ENCODE measurements at places on chromosomes 6 and 20.

DNA sequence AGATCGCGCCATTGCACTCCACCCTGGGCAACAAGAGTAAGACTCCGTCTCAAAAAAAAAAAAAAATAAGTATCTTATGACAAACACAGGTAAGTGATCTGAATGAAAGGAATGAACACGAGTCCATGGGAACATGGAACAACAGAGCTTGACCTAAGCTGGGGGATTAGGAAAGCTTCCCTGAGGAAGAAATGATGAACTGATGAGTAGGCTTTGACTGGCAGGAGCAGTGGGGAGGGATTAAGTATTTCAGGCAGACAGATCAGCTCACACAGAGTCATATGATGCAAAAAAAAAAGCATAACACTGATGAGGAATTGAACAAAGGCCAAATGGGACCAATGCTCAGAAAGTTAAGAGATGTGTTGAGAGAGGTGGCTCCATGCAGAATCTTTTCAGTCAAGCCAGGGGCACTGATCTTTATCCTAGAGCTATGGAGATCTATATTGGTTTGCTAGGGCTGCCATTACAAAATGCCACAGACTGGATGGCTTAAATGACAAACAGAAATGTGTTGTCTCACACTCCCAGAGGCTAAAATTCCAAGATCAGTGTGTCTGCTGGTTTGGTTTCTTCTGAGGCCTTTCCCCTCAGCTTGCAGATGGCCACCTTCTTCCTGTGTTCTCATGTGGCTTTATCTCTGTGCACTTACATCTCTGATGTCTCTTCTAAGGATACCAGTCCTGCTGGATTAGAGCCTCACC is 85.6 kb downstream of the ANKRD6 start:
- no peaks in the 10 kb centered on the region for H3K27me3 ChIP-seq
- H3K4me1 ChIP-seq: peaks cover 16% of the 10 kb centered on the region
- no peak for DNase-seq
- no peak overlapping the region for H3K4me3 ChIP-seq
- no peaks in the 10 kb centered on the region for H3K36me3 ChIP-seq

DNA sequence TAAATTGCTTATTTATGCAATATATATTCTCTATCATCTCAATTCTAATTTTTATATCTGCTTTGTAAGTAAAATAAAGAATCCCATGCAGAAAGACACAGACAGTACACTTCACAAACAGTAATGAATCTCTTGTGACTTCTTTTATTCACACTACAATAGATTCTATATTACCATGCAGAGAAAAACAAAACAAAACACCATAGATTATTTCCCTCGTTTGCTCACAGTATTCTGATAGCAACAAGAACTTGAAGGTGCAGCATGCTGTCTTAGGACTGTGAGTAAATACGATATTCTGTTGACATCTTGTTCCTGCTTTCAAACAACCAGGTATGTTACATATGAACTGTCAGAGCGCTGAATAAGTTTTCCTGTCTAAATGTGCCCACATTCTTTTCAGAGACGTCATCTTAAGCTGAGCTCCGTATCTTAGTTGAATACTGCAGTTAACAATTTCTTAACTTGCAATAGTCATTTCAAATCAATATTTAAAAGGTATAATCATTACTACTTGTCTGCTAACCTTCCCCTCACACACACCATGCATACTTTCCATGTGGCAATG is 140.1 kb downstream of the BTBD9 start:
- H3K36me3 ChIP-seq: no peaks in the 10 kb centered on the region
- H3K4me3 ChIP-seq: no peak overlapping the region
- no peaks in the 10 kb centered on the region for H3K27me3 ChIP-seq
- no peak overlapping the region for H3K27ac ChIP-seq
- H3K4me1 ChIP-seq: no peaks in the 10 kb centered on the region

- no peak overlapping the region for H3K27ac ChIP-seq
- H3K4me1 ChIP-seq: peaks cover 7% of the 10 kb centered on the region
- DNase-seq: no peak
- peak overlapping the region; percentile 72 for H3K4me3 ChIP-seq
Observed at GRCh38 chr6:37566111-37566949, 66.6 kb upstream of the CCDC167 start.

DNA sequence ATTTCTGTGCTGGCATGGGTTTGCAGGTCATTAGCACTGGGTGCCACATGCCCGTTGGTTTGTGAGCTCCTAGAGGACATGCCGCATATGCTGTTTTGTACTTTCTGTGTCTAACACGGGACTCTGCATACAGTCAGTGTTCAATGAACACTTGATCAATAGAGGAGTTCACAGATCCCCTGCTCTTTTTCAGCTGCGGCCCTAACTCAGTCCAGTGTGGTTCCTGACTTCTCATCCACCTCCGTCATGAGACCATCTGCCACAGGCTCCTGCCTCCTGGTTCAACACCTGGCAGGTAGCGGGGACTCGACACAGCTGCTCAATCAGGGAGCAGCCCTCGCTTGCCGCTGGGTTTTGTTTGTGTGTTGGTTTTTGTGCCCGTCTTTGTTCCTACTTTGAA is 13.8 kb upstream of the BMP7 start:
- H3K4me1 ChIP-seq: no peaks in the 10 kb centered on the region
- DNase-seq: no peak
- no peaks in the 10 kb centered on the region for H3K27me3 ChIP-seq
- no peak overlapping the region for H3K27ac ChIP-seq

DNA sequence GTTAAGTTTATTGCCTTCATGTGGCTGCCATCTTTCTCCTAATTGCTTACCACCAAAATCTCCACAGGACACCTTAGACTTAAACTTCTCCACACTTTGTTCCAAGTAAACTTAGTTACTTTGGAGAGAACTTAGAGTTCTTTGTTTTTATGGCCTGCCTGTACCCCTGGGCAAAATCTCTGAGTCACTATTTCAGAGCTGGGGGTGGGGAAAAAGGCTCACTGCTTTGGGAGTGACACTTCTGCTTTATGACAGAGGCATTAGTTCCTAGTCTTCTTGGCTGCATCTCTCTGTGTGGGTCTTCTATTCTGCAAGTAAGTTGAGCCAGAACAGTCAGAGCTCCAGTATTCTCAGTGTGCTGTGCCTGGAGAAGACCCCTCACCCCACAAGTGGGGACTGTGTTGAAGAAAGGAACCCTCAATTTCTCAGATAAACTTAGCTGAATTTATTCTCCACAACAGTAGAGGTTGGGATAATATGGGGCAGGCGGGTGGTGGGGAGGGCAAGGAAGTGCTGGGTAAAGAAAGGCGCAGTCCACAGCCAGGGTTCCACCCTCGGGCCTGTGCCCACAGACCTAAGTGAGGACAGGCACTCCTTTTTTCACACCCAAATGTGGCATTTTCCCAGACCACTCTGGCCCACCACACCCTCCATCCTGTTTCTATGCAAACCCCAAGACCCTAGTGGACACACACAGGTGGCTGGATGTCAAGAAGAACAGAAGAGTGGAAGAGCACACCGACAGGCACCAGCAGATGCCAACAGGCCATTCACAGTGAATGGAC is 636.6 kb upstream of the MAN1A1 start:
- DNase-seq: no peak
- H3K27me3 ChIP-seq: no peaks in the 10 kb centered on the region
- H3K27ac ChIP-seq: no peak overlapping the region
- H3K4me1 ChIP-seq: no peaks in the 10 kb centered on the region
- H3K36me3 ChIP-seq: no peaks in the 10 kb centered on the region

DNA sequence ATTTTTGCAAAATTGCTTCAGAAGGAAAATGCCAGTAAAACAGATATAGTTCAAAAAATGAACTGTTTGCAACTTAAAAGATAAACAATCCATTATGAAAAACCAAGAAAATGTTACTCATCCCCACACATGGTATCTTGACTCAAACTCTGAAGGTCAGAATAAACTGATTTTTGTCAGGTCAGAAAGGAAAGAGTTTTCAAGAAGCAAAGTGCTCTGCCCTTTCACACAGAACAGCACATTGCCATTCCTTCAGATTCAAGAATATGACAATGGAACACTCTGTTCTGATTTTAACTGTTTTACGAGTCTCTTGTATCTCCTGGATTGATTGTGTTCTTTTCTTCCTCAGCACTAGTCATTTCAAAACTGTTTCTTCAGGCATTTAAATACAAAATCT is 33.8 kb upstream of the NT5E start:
- no peaks in the 10 kb centered on the region for H3K27me3 ChIP-seq
- H3K4me1 ChIP-seq: peaks cover 11% of the 10 kb centered on the region
- H3K36me3 ChIP-seq: no peaks in the 10 kb centered on the region
- DNase-seq: no peak

DNA sequence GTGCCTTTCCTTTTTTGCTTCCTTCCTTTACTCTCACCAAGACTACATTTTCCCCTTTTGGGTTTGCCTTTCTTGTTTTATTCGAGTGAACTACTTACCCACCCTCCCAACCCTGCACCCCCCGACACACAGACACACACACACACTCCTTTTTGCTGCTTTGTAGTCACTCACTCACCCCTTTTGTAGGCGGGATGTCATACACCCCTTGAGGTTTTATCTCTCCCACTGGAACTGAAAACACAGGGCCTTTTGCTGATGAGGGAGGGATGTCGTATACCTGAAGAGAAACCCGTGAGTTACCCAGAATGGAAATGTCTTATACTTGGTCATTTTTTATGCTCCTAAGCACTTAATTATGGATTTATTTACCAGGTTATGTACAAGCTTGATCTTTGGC is 40.3 kb downstream of the NEDD9 start:
- peaks cover 34% of the 10 kb centered on the region for H3K4me1 ChIP-seq
- H3K36me3 ChIP-seq: peaks cover 48% of the 10 kb centered on the region
- no peak overlapping the region for H3K27ac ChIP-seq
- H3K27me3 ChIP-seq: no peaks in the 10 kb centered on the region
- no peak overlapping the region for H3K4me3 ChIP-seq

- no peak overlapping the region for H3K27ac ChIP-seq
- no peak overlapping the region for H3K4me3 ChIP-seq
- DNase-seq: no peak
- no peaks in the 10 kb centered on the region for H3K4me1 ChIP-seq
- no peaks in the 10 kb centered on the region for H3K27me3 ChIP-seq
Observed at GRCh38 chr6:95232446-95232845, 344.9 kb upstream of the MANEA start.

DNA sequence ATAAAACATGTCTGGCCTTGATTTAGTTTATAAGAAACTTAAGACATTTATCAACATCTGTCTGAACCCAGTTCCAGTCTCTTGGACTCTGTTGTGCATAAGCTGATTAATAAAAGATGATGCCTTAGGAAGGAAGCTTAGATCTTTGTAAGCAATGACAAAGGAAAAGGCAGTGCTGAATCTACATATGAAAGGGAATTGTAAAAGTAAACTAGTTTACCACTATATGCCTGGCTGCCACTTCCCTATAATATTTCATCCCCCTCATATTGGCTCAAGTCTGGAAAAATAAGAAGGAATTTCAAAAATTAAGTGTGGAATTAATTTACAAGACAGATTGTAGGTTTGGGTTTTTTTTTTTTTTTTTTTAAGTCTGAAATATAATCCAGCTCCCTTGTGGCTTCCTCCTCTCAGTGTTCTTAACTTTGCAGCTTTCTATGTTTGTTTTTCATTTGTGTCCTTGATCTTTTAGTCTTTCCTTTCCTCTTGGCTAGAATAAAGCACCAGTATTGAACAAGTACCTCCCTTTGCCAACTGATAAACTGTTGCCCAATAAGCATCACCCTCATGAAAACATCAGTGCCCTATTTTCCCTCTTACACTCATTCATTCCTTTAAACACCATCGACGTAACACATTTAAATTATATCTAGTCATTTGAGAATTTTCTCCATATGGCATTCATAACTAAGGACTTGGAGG is 146.7 kb upstream of the TBX18 start:
- DNase-seq: no peak
- H3K27me3 ChIP-seq: no peaks in the 10 kb centered on the region
- H3K36me3 ChIP-seq: no peaks in the 10 kb centered on the region

DNA sequence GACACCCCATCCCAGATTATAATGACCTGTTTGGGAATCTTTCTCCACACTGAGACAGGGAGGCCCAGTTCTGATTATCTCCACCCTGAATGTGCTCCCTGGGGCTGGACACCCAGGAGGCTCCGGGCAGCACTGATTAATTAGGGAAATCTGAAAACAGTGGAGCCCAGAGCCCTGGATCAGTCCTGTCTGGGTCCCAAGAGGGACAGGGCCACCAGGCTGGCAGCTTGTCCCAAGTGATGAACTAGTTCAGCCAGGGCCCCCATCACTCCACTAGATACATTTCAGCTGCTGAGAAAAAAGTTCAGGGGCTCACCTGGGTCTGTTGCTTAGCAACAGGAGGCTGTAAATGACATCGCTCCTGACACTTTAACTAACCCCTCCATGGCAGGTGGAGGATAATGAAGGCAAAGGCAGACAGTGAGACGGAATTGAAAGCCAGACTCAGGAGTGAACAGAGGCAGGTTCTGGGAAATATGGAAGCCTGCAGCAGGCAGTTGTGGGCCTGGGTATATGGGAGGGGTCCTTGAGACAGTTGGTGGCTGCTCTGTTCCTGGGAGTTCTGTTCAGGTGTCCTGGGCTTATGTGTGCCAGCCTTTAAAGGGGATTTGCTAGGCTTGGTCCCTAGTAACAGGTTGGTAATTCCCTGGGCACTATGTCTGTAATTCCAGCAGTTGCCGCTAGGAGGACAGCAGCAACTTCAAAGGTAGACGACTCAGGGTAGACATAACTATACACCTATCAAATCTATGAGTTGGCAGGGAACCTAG is 78.3 kb upstream of the CTNNBL1 start:
- H3K36me3 ChIP-seq: no peaks in the 10 kb centered on the region
- no peak overlapping the region for H3K27ac ChIP-seq

- H3K4me3 ChIP-seq: peak overlapping the region; percentile 97
- H3K36me3 ChIP-seq: no peaks in the 10 kb centered on the region
- no peaks in the 10 kb centered on the region for H3K27me3 ChIP-seq
- peak overlapping the region; percentile 64 for H3K27ac ChIP-seq
- peaks cover 22% of the 10 kb centered on the region for H3K4me1 ChIP-seq
- no peak for DNase-seq
Observed at GRCh38 chr20:32206760-32207625, 550 bp downstream of the PLAGL2 start.

DNA sequence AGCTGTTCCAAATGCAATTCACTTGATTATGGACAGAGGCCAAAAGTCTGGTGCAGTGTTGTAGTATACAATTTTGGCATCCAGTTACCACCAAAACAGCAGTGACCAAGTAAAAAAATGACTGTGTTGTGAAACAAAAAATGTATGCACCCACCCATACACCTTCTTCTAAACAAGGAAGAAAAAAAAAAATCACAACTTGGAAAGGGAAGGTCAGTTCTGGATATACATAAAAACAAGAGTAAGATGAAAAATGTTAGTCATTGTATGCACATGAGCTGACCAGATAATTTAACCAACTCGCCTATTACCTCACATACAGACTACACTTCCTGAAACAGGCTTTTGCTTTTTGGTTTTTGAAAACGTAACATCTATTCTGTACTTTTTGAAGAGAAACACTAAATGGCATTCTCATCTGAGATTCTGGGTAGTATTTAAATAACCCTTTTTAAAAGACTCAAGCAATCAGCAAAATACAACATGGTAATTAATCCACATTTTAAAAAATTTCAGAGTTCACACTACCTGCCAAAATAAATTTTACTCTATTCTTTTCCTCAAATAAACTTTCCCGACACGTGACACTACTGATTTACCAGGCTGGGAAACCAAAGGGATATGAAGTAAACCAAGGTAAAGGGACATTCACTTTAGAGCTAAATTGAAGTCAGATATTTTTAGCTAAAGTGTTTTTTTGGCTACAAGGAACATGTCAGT is 141.6 kb upstream of the SHLD1 start:
- peaks cover 53% of the 10 kb centered on the region for H3K4me1 ChIP-seq
- no peak for DNase-seq
- H3K27me3 ChIP-seq: no peaks in the 10 kb centered on the region
- no peaks in the 10 kb centered on the region for H3K36me3 ChIP-seq
- no peak overlapping the region for H3K27ac ChIP-seq
